ENCODE measurements at places on chromosomes 16 and 17.
A peak's percentile ranks its signal among the peaks of the same experiment; 100 is the strongest.

- no peaks in the 10 kb centered on the region for H3K36me3 ChIP-seq
- no peak for DNase-seq
- no peak overlapping the region for H3K4me3 ChIP-seq
- H3K4me1 ChIP-seq: no peaks in the 10 kb centered on the region
- H3K27ac ChIP-seq: no peak overlapping the region
- no peaks in the 10 kb centered on the region for H3K27me3 ChIP-seq
Measured at GRCh38 chr16:72422308-72422897, 250.4 kb upstream of the PMFBP1 start.

DNA sequence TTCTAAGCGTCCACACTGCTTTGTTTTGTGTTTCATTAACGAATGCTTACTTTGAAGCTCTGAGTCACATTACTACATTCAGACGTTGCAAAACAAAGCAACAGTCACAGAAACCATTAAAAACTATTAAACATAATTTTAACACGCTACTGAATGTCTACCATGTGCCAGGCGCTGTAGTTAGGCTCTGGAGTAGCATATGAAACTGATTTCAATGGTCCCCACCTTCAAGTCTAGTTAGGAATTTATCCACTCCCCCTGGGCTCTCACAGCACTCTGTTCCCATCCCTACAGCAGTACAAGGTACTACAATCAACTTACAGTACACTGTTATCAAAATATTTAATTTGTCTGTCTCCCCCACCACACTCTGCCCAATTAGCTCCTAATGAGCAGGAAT lies 631 bp downstream of the UTP6 start:
- no peaks in the 10 kb centered on the region for H3K27me3 ChIP-seq

DNA sequence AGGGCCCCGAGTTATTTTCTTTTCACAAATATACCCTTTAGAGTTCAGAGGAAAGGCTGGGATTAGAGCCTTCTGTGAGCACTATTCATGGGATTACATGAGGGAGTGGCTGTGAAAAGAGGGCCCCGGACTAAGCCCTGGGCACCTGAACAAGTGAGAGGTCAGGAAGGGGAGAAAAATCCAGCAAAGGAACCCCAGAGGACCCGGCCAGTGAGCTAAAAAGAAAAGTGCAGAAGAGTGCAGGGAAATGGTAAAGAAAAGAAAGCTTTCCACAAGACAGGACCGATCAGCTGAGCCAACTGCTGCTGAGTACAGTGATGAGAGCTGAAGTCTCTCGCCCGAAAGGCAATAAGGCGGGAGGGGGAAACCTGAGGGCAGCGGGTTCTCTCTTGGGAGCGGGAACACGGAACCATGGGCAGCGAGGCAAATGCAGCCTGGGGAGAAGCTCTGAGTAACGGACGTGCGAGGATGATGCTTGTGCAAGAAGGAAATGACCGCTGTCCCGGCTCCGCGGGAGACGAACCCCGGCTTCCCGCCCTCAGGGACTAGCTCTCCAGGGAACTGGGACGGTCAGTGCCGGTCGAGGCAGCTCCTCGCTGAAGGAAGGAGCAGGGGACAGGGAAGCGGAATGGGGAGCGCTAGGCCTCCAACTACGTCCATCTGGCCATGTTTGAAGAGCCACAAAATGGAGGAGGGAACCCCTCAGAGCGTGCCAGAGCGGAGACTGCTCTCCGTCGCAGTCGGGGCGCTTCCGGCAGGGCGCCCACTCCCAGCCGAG lies 665 bp upstream of the ALDH3A2 start:
- no peaks in the 10 kb centered on the region for H3K27me3 ChIP-seq
- peak overlapping the region; percentile 90 for H3K27ac ChIP-seq
- peak; percentile 65 for DNase-seq
- no peaks in the 10 kb centered on the region for H3K36me3 ChIP-seq
- peaks cover 60% of the 10 kb centered on the region for H3K4me1 ChIP-seq

GRCh38 chr16:90026135-90026534 lies 6.9 kb upstream of the DBNDD1 start:
- H3K27me3 ChIP-seq: no peaks in the 10 kb centered on the region
- no peaks in the 10 kb centered on the region for H3K36me3 ChIP-seq
- no peak for DNase-seq
- H3K4me3 ChIP-seq: no peak overlapping the region

DNA sequence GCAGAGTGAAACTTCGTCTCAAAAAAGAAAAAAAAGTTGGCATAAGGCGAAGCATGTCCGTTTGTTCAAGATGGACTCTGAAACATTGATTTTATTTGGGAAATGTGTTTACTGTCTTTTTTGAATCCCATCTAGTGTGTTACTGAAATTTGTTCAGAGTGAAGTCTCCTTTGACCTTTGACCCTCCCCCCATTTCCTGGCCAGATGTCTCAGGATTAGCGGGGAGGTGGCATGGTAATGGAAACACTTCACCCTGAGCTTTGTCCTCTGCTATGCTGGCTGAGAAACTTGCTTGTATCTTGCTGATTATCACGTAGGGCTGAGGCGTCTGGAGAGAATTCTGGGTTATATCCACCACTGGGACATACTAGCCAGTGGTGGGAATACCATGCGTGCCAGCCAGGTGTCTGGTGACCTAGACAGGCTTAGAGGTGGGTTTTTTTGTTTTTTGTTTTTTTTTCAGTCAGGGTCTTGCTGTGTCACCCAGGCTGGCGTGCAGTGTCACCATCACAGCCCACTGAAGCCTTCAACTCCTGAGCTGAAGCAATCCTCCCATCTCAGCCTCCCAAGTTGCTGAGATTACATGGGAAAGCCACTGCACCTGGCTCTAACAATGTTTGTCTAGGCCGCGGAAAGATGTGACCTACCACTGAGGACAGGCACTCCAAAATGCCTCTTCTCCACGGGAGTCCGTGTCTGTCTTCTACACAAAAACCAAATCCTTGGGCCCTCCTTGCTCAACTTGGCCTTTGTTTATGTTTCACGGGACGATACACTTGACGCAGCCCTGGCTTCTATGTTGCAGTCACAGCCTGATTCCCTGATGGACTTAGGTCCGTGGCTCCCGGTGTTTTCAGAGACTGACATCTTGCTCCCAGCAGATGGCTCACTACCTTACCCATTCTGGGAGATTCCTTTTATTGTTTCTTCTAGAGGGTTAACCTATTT lies 6.6 kb upstream of the GALK1 start:
- H3K27me3 ChIP-seq: no peaks in the 10 kb centered on the region
- no peak overlapping the region for H3K27ac ChIP-seq
- peak; percentile 30 for DNase-seq
- H3K36me3 ChIP-seq: no peaks in the 10 kb centered on the region
- H3K4me1 ChIP-seq: peaks cover 11% of the 10 kb centered on the region
- H3K4me3 ChIP-seq: no peak overlapping the region

Measured in transverse colon (tissue), 4 donors.